ENCODE measurements at places on chromosomes 16 and 17. TPM values are rescaled to one million over a fixed set of nuclear protein-coding genes. Genes with fewer than 3 reads are reported as not detected.
A peak's percentile ranks its signal among the peaks of the same experiment; 100 is the strongest.

GRCh38 chr16:62642677-62643076 lies 606.4 kb upstream of the CDH8 start:
- H3K36me3 ChIP-seq = no peaks in the 10 kb centered on the region
- H3K27me3 ChIP-seq = no peaks in the 10 kb centered on the region
- H3K27ac ChIP-seq = no peak overlapping the region
- H3K4me3 ChIP-seq = no peak overlapping the region
- no peaks in the 10 kb centered on the region for H3K4me1 ChIP-seq

GRCh38 chr16:72101195-72101594 lies 7.5 kb downstream of the DHX38 start:
- no peaks in the 10 kb centered on the region for H3K4me1 ChIP-seq
- no peak overlapping the region for H3K4me3 ChIP-seq
- no peak overlapping the region for H3K27ac ChIP-seq
- peaks cover 89% of the 10 kb centered on the region for H3K36me3 ChIP-seq

- H3K4me3 ChIP-seq = no peak overlapping the region
- H3K4me1 ChIP-seq = peaks cover 3% of the 10 kb centered on the region
- H3K27me3 ChIP-seq = no peaks in the 10 kb centered on the region
- H3K36me3 ChIP-seq = peaks cover 10% of the 10 kb centered on the region
- DNase-seq = no peak
These were observed 22.9 kb upstream of the SLC12A3 start for GRCh38 chr16:56842133-56842532.

GRCh38 chr16:55487048-55487803 lies 8.2 kb downstream of the MMP2 start:
- H3K4me3 ChIP-seq = no peak overlapping the region
- H3K4me1 ChIP-seq = no peaks in the 10 kb centered on the region
- no peaks in the 10 kb centered on the region for H3K36me3 ChIP-seq
- peak; percentile 90 for DNase-seq

Gene APOH
- total RNA-seq = 0.71 TPM

Gene NPIPA8
- total RNA-seq = 5.4 TPM

Gene CDRT15
- total RNA-seq = not detected

Gene KREMEN2
- not detected for total RNA-seq
